ENCODE measurements at places on chromosomes 6 and 20.
A peak's percentile ranks its signal among the peaks of the same experiment; 100 is the strongest.

DNA sequence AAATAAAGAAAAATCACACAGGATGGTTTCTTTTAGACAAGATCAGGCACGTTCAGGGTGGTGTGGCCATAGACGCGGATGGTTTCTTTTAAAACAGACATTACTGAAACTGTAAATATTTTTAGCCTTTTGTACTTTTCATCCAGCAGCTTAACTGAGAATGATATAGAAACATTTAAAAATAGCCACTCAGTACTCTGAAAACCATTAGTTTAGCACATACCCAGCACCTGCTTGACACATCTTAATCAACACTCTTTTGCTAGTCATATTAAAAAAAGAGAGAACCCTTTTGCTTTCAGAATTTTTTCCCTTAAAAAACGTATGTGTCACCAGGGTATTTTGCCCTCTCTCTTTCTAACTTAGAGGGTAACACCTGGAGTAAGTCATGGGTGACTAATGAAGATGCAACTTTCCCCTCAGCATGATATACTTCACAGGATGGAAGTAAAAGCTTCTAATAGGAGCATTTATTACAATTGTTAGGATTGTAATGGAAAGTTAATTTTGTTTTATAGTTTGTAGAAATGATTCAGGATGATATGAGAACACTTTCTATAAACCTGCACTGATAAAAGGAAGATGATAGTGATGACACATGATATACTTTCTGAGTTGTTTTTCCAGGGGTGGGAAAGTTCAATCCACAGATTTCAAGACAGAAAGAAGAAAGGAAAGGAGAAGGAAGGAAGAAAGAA is 45.2 kb downstream of the BACH2 start:
- H3K4me1 ChIP-seq, result peaks cover 48% of the 10 kb centered on the region
- no peaks in the 10 kb centered on the region for H3K27me3 ChIP-seq
- no peaks in the 10 kb centered on the region for H3K36me3 ChIP-seq
- peak overlapping the region; percentile 88 for H3K27ac ChIP-seq

GRCh38 chr20:31747640-31748039 is 8.6 kb downstream of the TPX2 start:
- peaks cover 5% of the 10 kb centered on the region for H3K4me1 ChIP-seq
- no peak for DNase-seq
- peaks cover 3% of the 10 kb centered on the region for H3K36me3 ChIP-seq
- no peak overlapping the region for H3K4me3 ChIP-seq
- H3K27me3 ChIP-seq, result no peaks in the 10 kb centered on the region

GRCh38 chr6:134529305-134529704 is 211.4 kb upstream of the SGK1 start:
- no peaks in the 10 kb centered on the region for H3K4me1 ChIP-seq
- no peaks in the 10 kb centered on the region for H3K27me3 ChIP-seq
- DNase-seq, result no peak
- H3K4me3 ChIP-seq, result no peak overlapping the region

DNA sequence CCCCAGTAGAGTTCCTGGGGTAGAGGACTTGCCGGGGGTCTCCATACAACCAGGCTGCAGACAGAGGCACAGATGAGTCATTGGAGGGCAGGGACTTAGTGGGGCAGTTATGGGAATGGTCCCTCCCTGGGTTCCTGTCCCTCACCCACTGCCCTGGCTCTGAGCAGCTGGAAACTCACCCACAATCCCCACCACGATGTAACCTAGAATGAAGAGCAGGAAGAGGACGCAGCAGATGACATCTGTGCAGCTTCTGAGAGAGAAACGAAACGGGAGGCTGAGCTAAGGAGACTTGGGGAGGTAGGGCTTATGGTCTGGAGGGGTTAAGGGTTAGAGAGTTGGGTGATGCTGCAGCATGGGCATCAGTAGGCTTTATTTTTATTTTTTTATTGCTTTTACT is 2.9 kb downstream of the SLC44A4 start:
- no peaks in the 10 kb centered on the region for H3K4me1 ChIP-seq
- H3K4me3 ChIP-seq, result no peak overlapping the region
- peaks cover 4% of the 10 kb centered on the region for H3K27me3 ChIP-seq
- no peak for DNase-seq

DNA sequence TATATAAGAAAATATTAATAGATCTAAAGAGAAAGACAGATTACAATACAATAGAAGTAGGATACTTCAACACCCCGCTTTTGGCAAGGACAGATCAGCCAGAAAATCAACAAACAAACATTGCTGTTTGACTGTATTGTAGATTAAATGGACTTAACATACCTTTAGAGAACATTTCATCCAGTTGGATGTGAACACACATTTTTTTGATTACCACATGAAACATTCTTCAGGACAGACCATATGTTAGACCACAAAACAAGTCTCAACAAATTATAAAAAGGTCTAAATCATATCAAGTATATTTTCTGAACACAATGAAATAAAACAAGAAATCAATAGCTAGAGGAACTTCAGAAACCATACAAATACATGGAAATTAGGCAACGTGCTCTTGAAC is 148.2 kb downstream of the TRMT11 start:
- H3K4me3 ChIP-seq, result no peak overlapping the region
- no peaks in the 10 kb centered on the region for H3K4me1 ChIP-seq
- H3K27ac ChIP-seq, result no peak overlapping the region

DNA sequence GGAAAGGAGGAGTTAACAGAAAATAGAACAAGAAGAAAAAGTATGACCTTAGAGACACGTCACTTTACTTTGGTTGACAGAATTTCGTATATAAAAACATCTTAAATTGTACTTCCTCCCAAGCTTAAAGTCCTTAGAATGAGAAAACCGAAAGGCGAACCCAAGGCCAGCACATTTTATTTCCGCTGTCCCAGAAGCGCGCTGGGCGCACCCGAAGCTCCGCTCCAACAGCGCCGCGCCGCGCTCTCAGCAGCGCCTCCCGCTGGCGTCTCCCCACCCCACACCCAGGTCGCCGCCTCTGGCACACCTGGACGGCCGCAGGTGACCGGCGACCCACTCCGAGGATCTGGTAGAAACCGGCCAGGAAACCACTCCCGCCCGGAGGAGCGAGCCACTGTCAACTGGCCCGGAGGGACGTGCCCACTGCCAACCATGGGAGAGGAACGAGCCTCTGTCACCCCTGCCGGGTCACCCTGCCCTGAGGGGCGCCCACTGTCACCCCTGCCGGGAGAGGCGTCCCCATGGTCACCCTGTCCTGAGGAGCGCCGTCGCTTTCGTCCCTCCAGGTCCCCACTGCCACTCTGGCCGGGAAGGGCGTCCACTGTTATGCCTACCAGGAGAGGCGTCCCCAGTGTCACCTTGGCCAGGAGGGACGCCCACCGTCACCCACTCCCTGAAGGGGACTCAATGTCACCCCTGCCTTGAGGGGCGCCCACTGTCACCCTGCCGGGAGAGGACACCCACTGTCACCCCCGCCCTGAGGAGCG is 824 bp downstream of the MPC1 start:
- H3K27me3 ChIP-seq, result no peaks in the 10 kb centered on the region
- peak overlapping the region; percentile 86 for H3K4me3 ChIP-seq
- no peaks in the 10 kb centered on the region for H3K36me3 ChIP-seq
- H3K4me1 ChIP-seq, result no peaks in the 10 kb centered on the region
- H3K27ac ChIP-seq, result peak overlapping the region; percentile 89

GRCh38 chr6:8335381-8335780 is 100.0 kb downstream of the SLC35B3 start:
- H3K27ac ChIP-seq, result no peak overlapping the region
- no peaks in the 10 kb centered on the region for H3K36me3 ChIP-seq
- no peak overlapping the region for H3K4me3 ChIP-seq

DNA sequence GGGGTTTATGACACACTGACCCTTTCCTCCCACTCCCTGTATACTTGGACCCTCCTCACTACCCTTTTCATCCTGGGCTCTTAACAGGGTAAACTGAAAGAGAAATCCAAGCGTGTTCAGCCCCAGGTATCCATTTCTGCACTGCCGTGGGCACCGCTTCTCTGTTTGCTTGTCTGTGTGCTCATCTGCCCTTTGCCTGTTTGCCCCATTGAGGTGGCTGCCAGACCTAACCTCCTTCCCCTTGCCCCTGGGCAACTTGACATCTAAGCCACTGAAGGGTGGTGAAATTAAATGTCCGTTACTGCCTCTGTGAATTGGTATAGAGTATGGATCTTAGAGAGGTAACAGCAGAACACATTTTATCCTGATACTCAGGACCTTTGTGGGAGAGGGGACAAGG is 38.7 kb downstream of the ACSS2 start:
- H3K4me3 ChIP-seq, result no peak overlapping the region
- H3K27ac ChIP-seq, result no peak overlapping the region
- no peak for DNase-seq

GRCh38 chr6:73565767-73566485 is 45.1 kb upstream of the EEF1A1 start:
- DNase-seq, result no peak
- no peak overlapping the region for H3K27ac ChIP-seq
- H3K4me3 ChIP-seq, result no peak overlapping the region
- H3K27me3 ChIP-seq, result no peaks in the 10 kb centered on the region

DNA sequence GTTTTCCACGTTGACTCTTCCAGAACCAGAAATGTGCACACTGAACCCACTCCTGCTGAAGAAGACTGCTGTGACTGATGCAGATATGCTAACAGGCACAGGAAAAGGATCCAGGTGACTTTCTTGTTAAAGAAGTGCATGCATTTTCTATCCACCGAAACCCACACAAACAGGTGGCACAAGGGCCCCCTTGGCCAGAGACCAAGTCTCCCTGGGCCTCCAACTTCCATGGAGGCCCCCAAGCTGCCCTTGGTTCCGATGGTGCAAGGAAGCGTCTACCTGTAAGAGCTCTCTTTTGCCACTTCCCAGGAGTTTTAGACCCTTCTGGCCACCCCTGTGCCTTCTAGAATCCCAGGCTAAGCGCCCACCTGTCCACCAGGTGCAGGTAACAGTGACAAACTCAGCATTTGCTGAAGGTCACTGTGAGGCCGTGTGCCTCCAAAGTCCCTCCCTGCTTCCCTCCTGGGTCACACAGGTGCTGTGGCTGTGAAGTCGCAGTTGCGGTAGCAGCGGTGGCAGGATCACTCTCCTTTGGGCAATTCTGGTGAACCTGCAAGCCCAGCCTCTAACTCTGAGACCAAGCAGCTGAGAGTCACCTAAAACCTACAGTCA is 134.8 kb downstream of the PXDC1 start:
- no peak overlapping the region for H3K27ac ChIP-seq
- peak; percentile 57 for DNase-seq
- H3K4me3 ChIP-seq, result no peak overlapping the region
- no peaks in the 10 kb centered on the region for H3K36me3 ChIP-seq
- H3K27me3 ChIP-seq, result no peaks in the 10 kb centered on the region

DNA sequence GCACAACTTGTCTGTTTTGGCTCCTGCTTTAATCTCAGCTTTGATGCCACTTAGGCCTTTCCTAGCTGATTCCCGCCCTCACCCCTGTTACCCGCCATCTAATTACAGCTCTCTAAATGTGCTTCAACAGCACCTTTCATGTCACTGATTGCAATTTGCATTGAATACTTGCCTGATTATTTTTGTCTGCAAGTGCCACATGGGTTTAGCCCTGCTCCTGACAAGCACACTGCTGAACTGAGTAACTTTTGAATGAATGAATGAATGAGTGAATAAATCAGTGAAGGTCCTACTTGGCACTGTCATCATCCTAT is 591 bp upstream of the DCBLD1 start:
- peaks cover 40% of the 10 kb centered on the region for H3K4me1 ChIP-seq
- DNase-seq, result peak; percentile 38
- H3K4me3 ChIP-seq, result peak overlapping the region; percentile 56
- no peaks in the 10 kb centered on the region for H3K27me3 ChIP-seq
- H3K36me3 ChIP-seq, result no peaks in the 10 kb centered on the region

GRCh38 chr6:118660218-118660569 is 8.8 kb upstream of the CEP85L start:
- no peak overlapping the region for H3K4me3 ChIP-seq
- H3K36me3 ChIP-seq, result no peaks in the 10 kb centered on the region
- DNase-seq, result peak; percentile 52
- H3K27me3 ChIP-seq, result no peaks in the 10 kb centered on the region

- H3K27me3 ChIP-seq, result no peaks in the 10 kb centered on the region
- H3K4me3 ChIP-seq, result no peak overlapping the region
- peaks cover 4% of the 10 kb centered on the region for H3K4me1 ChIP-seq
- DNase-seq, result peak; percentile 33
- H3K27ac ChIP-seq, result no peak overlapping the region
Measured at GRCh38 chr6:29647927-29648642, 8.8 kb upstream of the MOG start.

GRCh38 chr20:8749986-8750385 is 318.9 kb upstream of the PLCB4 start:
- no peaks in the 10 kb centered on the region for H3K4me1 ChIP-seq
- no peaks in the 10 kb centered on the region for H3K36me3 ChIP-seq
- no peak overlapping the region for H3K4me3 ChIP-seq
- no peaks in the 10 kb centered on the region for H3K27me3 ChIP-seq
- no peak overlapping the region for H3K27ac ChIP-seq
- DNase-seq, result no peak

DNA sequence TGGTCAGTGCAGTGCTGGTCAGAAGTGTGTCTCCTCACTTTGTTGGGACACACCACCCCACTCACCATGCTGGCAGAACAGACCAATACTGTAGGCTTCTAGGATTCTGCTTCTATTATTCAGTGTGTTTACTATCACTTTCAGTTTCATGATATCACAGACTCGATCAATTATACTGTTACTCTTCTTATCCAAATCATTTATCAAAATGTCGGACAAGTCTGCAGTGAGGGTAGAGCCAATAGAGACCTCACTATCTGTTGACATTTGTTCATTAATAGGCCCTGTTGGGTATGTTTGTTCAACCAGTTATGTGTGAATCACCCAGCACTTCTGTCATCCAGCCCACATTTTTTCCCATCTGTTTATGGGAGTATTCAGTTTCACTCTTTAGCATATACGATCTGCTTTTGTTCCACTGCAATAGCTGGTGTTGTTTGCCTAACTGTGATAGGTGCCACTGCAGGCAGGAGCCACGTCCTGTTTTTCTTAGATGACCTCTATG is 140.1 kb downstream of the NRN1 start:
- DNase-seq, result peak; percentile 31
- H3K27me3 ChIP-seq, result no peaks in the 10 kb centered on the region
- H3K4me3 ChIP-seq, result peak overlapping the region; percentile 40
- peak overlapping the region; percentile 1 for H3K27ac ChIP-seq
- peaks cover 40% of the 10 kb centered on the region for H3K4me1 ChIP-seq

GRCh38 chr20:35490736-35491181 is 35.4 kb downstream of the CEP250 start:
- 0 out of 2 replicates have a peak, but pooled peaks cover 6% of the 10 kb centered on the region for H3K4me1 ChIP-seq
- H3K36me3 ChIP-seq, result no peaks in the 10 kb centered on the region
- H3K27me3 ChIP-seq, result no peaks in the 10 kb centered on the region
- peak; percentile 37 for DNase-seq
- H3K27ac ChIP-seq, result peak overlapping the region; percentile 15
